ENCODE measurements at places on chromosomes 4 and X.

GRCh38 chr4:124066595-124066994 lies 645.9 kb downstream of the ANKRD50 start:
- DNase-seq: no peak

DNA sequence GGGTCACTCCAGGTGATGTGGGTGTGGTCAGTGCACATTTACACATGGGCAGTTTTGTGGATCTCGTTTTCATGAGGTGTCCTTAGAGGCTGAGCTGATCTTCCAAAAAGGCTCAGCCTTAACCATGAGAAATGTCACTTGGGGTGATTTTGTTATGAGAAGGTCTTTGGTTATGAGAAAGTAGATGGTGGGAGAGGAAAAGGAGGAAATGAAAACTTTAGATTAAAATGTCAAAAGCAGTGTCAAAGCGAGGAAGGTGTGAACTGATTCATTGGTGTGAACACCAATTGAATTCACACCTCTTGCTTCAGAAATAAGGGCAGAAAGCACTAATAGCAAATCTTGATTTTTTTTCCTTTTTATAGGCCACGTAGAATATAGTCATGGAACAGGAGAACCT lies 100.2 kb upstream of the ANXA3 start:
- DNase-seq: no peak

DNA sequence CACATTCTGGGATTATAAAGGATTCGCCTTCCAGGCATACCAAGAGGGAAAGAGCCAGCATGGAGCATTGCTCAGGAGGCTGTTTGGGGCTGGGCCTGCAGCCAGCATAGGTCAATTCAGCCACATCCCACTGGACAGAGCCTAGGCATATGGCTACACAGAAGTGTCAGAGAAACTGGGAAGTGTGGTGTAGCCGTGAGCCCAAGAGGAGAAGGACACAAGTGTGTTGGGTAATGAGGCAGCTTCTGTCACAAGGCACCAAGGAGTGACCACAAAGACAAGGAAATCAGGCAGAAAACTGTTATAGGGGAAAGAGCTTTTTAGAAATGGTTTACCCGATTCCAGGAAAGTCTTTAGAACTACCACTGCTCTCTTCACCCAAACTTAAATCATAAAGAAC lies 178.6 kb upstream of the TBL1X start:
- no peak for DNase-seq

GRCh38 chrX:25275159-25275558 lies 259.4 kb upstream of the ARX start:
- no peak for DNase-seq

GRCh38 chrX:95911062-95911461 lies 773.6 kb upstream of the DIAPH2 start:
- no peak for DNase-seq

GRCh38 chr4:102318526-102318925 lies 26.8 kb downstream of the SLC39A8 start:
- DNase-seq: peak; percentile 20

GRCh38 chr4:94714365-94715160 lies 43.2 kb upstream of the BMPR1B start:
- DNase-seq: peak; percentile 94

DNA sequence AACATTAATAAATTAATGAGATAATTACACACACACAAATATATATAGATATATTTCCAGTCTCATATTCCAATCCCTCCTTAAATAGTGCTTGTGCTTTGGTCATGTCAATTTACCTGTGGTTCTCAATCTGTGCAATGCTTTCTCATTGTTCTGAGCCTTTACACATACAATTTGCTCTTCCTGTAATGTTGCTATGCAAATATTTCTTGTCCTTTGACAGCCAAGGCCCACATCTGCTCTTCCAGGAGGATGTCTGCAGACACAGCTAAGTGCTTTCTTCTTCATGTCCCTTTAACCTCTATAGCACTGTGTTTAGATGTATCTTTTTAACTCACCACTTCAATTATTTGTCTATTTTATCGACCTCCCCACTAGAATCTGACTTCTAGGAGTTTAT lies 67.3 kb upstream of the RAPGEF2 start:
- DNase-seq: no peak

DNA sequence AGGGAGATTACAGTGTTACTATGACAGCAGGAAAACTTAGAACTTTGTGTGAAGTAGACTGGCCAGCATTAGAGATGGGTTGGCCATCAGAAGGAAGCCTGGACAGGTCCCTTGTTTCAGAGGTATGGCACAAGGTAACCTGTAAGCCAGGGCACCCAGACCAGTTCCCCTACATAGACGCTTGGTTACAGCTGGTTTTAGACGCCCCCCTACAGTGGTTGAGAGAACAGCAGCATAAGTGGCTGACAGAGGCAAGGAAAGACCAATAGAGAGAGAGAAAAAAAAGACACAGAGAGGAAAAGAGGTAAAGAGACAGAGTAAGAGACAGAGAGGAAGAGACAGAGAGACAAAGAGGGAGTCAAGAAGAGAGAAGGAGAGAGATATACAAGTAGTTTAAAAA lies 144.5 kb downstream of the GC start:
- no peak for DNase-seq

DNA sequence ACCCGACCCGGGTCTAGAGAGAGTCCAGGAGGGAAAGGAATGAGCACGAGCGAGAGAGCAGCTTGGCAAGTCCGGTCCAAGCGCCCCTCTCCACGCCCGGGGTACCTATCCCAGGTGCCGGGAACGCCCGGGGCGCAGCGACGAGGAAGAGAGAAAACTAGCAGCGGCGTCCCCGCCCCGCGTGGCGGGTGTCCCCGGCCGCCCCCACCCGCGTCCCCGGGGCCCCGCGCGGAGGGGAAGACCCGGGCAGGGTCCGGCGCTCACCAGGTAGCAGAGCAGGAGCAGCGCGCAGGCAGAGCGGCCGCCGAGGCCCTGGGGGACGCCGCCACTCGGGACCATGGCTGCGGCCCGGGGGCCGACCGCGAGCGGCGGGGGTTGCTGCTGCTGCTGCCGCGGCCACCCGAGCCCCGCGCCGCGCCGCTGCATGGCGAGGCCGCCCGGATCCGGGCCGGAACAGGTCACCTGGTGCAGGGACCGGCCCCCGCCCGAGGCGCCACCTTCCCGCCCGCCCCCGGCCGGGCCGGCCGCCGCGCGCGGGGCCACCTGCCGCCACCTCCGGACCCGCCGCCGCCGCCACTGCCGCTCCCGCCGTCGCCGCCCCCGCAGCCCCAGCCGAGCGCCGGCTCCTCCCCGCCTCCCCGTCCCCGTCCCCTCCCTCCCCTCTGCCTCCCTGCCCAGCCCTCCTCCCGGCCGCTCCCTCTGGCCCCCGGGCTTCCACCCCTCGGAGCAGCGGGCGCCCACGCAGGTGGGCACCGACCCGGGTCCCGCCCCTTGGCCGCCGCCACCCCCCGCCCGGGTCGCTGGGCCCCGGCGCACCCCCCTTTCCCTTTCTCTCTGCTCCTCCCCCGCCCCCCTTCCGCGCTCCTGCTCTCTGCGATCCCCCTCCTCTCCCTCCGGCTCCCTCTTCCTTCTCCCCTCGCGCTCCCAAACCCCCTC lies at the start of gene SEL1L3:
TSS of gene SEL1L3 (minus strand) at position 578 of the 936 bp plus-strand sequence. CDS start at position 426, 152 bp downstream.
- DNase-seq: peak; percentile 69

GRCh38 chr4:54539500-54540029 lies 118.2 kb upstream of the KIT start:
- peak; percentile 82 for DNase-seq

GRCh38 chr4:159098482-159099127 lies 4.3 kb upstream of the RAPGEF2 start:
- DNase-seq: no peak

- DNase-seq: no peak
Observed at GRCh38 chr4:90544532-90545045, 417.4 kb downstream of the CCSER1 start.

DNA sequence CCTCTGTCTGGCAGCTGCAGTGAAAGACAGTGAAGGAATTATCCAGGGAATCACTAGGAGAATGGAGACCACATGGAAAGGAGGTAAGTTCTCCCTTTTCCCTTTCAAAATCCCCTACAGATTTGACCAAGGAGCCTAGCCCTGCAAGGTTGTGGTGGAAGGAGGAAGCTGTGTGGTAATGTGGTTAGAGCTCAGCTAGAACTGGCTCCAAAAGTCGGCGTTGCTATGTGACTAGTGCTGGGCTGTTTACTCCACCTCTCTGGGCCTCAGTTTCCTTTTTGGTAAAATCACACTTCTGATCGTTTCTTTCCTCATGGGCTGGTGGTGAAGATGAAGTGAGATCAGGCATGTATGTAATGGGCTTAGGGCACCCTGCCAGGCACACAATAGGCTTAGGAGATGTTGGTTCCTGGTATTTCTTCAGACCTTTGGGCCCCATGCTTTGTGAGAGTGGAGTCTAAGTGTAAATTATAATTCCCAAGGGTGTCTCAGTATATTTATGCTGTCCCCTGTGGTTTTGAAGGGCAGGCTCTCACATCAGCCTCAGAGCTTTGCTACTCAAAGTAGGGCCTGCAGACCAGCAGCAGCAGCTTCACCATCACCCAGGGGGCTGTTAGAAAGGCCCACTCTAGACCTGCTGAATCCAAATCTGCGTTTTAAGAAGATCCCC lies 183.7 kb upstream of the BCOR start:
- DNase-seq: no peak

DNA sequence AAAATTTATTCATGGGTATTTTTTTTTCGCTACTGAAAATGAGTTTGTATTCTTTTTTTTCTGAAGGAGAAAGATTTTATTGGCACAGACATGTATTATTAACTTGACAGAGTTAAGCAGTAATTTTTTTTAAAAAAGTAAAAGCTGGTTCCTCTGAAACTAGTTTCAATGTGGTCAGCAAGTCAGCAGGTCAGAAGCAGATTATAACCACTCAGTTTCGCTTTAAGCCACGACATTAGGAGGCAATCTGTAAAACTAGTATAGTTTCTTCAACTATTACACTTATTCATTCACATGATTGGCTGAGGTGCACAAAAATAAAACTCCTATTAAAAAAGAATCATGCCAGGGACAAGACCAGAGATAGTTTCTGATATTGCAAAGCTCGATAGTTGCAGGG lies 714.2 kb upstream of the PCDH7 start:
- DNase-seq: no peak

DNA sequence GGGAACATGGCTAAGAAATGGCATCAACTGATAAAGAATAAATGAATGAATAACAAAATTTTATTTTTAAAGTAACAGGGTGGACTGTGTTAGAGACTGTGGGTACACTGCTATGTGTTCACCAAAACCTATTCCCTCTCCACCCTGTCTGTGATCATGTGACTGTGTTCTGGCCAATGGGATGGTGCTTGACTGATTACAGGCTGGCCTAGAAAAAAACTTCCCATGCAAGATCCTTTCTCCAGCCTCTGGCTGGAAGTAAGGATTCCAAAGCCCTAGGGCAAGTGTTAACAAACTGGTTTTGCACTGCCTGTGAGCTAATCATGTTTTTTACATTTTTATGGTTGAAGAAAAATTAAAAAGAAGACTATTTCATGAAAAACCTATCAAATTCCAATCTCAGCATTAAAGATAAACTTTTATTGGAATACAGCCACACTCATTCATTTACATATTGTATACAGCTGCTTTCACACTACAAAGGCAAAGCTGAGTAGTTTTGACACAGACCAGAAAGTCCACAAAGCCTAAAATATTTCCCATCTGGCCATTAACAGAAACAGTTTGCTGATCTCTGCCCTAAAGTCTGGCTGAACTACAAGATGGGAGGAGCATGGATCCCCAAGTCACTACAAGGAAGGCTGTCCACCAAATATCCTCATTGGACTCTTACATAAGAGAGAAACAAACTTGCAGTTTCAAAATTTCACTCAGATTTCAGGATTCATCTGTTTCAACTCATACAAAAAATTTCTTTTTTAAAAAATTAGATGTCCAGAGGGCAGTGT lies 133.2 kb downstream of the ARHGAP6 start:
- peak; percentile 29 for DNase-seq

DNA sequence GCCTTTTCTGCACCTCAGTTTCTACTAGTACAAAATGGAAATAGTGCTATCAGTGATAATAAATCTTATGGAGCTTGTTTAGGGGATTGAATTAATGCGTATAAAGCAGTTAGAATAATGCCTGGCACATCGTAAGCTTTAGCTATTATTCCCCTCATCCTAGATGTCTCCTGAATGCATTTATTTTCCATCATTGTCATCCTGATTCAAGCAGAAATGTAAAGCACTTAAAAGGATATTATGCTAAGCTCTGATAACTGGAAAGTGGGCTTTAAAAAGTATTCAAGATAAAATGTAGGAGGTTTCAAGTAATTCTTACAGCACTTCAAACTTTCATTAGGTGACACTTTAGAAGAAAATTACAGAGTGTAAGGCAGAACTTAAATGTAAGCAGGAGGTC lies 178.7 kb downstream of the RBM46 start:
- DNase-seq: no peak

DNA sequence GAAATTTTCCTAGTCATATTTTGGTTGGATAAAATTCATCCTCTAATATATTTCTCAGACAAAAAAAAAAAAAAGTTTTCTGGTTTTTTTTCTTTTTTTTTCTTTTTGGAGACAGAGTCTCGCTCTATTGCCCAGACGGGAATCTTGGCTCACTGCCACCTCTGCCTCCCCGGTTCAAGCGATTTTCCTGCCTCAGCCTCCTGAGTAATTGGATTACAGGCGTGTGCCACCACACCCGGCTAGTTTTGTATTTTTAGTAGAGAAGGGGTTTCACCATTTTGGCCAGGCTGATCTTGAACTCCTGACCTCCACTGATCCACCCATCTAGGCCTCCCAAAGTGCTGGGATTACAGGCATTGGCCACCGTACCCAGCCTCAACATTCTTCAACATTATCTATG lies 432.7 kb upstream of the PABPC4L start:
- DNase-seq: no peak

- no peak for DNase-seq
Observed at GRCh38 chr4:2292646-2293108, 30.8 kb upstream of the MXD4 start.

GRCh38 chrX:41275661-41276609 lies 58.0 kb upstream of the DDX3X start:
- peak; percentile 19 for DNase-seq

- no peak for DNase-seq
Observed at GRCh38 chr4:128285085-128285997, 2.3 kb downstream of the PGRMC2 start.

- peak; percentile 61 for DNase-seq
Observed at GRCh38 chrX:46260499-46260898, 284.7 kb downstream of the ZNF674 start.

GRCh38 chr4:55082756-55083155 lies 42.6 kb downstream of the KDR start:
- DNase-seq: no peak

Data from trophoblast cell (in vitro differentiated cells and primary cell).